SK-N-MC (cell line): ENCODE measurements at places on chromosomes 1 and 21.

GRCh38 chr1:45669379-45669778, 17.0 kb downstream of the GPBP1L1 start:
- no peak for DNase-seq

GRCh38 chr1:85133565-85134159, 67.2 kb downstream of the SYDE2 start:
- DNase-seq: no peak

DNA sequence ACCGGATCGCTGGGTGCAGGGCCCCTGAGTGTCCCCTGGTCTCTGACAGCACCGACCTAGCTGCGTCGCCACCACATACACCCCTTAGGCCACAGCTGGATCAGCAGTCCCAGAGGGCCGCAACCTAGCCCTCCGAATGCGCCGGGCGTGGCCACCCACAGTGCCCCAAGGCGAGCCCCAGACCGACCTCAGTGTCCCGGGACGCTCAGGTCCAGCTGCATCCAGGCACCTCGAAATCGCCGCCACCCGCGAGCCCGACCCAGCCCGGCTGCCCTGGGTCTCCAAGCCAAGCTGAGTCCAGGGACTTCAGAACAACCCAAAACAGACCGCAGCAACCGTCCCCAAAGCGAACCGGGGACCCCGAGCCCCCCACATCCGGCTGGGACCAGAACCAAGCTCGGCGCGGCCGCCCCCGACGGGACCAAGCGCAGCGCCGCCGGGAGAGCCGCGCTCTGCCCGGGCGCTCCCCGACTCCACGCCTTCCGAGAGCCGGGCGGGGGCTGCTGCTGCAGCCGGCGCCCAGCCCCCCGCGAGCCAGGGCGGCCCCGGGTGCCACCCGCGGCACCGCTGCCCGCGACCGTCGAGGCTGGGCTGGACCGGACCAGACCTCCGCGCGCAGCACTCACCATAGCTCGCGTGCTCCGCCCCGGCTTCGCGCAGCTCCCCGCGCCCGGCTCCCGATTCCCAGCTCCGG, 54.6 kb upstream of the ECE1 start:
- no peak for DNase-seq

- no peak for DNase-seq
Measured at GRCh38 chr1:230415405-230416132, 10.6 kb downstream of the PGBD5 start.

GRCh38 chr1:5504364-5504740, 487.9 kb downstream of the NPHP4 start:
- no peak for DNase-seq

- no peak for DNase-seq
Measured at GRCh38 chr21:45611939-45612664, 31.4 kb upstream of the PCBP3 start.

DNA sequence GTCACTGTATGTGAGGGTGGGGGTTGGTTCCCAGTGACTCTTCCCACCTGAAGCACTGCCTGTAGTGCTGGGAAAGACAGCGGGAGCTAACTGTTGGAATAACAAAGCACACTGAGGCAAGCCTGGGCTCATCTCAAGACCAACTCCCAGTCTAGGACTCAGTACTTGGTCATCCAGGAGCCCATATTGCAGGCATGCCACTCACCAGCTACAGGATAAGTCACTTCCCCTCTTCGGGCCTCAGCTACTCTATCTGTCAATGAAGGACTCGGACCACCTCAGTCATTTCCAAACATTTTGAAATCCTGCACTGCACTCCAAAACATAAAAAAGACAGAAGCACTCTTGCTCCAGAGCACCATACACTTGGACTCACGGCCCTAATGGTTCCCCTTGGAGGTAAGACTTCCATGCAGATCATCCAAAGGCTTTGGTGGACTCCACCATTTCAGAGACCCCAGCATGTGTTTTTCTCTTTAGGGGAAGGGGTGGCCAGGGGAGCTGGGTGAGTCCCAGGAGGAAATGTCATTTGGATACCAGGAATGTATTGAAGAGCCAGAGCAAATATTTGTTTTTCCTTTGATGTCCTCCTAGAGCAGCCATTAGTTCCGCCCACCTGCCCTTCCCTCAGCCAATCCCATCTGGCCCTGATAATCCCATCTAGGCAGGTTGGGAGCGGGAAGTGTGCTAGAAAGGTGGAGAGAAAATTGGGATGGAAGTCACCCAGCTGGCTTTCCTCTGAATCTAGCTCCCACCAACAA, 3.1 kb downstream of the NUAK2 start:
- DNase-seq: no peak
